Prostate gland (tissue), 2 donors: ENCODE measurements at places on chromosomes 5 and 9.

- DNase-seq = no peak
Observed at GRCh38 chr5:79005936-79006631, 21.0 kb upstream of the ARSB start.

- DNase-seq = no peak
Observed at GRCh38 chr5:151270599-151270998, 17.6 kb downstream of the GM2A start.

- DNase-seq = no peak
Observed at GRCh38 chr5:138960145-138960692, 85.1 kb upstream of the LRRTM2 start.

DNA sequence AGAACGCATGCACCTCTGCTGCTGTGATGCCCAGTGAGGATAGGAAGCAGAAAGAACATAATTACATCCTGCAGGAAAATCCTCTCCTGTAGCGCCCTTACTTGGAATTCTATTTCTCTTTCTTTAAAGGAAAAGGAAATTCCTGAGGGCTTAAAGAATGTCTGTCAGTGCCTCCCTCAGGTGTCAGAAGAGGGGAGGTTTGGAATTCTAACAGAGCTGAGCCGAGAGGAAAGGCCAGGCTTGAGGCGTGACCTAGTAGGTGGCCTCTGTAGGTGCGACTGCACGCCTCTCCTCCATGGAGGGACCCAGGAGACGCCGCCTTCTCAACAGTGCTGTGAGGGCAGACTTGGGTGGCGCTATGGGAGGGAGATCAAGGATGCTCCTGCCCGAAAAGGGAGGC is 55.9 kb upstream of the ERCC6L2 start:
- no peak for DNase-seq

- DNase-seq = no peak
Observed at GRCh38 chr5:9516591-9516990, 29.3 kb downstream of the SEMA5A start.

DNA sequence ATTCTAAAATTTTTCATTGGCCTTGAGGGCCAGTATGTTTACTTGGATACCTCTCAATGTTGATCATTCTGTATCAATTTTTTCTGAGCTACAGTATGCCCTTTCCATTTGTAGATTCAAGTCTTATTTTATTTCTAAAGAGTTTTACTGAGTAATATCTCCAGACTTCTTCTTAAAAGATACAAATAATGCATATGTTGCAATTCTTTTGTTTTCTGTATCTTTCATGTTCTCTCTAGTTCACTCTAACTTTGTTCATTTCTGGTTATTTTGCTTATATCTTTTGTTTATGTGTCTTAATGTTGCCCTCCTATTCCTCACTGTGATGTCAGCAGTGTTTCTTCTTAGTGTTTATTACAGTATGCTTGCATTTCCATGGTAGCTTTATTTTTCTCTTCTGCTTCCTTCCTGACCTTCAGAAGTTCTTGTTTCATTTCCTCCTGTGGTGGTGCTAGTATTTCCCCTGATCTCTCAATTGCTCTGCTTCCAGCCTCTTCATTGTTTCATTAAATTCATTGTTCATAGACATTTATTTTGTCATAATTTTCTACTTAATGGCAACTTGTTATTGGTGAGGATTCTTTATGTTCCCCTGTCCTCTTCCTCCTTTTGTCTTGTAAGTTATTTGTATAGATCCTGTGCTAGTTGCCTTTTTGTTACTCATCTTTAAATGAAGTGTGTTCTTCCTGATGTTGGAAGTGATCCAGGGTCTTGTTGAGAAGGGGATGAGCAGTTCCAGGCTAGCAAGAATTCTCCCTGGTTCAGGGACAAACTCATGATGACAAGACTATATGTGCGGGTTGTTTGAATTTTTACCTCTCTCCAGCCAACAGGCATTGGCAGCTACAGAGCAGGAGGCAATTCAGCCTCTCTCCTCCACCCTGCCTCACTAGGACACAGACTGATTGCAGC is 160.8 kb downstream of the DEPDC1B start:
- no peak for DNase-seq

DNA sequence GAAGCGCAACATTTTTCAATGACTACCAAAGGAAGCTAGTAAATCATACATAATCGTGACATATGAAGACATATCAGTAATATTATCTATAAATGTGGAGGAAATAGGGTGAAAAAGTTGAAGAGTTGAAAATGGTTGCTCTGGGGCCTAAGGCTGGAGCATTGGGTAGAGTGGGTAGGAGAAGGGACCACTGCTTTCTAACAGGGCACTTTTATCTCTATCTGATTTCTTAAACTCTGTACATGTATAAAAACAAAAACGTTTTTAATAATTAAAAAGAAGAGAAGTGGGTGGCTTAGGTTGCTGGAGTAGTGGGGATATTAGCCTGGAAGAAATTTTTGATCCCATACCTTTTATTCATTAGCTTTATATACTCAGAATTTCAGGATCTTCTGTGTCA is 44.2 kb upstream of the ITGA1 start:
- DNase-seq = no peak

DNA sequence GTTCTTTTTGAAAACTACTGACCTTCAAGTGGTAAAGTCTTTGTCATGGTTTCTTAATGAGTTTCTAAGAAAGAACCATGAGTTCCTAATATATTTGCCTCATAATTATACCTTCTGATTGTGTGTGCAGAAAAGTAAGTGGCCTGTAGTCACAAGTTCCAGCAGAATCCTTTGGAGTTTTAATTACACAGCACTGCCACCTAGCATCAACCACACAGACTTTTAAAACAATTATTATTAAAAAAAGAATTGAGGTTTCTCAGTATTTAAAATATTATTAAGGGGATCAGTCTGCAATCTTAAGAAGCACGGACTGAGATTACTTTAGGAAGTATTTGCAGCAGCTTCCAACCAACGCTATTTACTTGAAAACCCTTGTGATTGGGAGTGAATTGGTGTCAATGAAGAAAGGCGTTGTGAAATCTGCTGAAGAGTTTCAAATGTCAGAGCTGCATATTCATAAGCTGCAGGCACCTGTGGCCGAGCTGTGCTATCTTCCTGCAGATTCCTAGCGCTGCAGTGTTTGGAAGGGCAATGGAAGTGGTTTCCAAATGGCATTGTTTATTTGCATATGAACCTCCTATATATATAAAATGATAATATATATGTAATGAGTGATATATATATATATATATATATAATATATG is 1074.2 kb upstream of the WWC1 start:
- DNase-seq = no peak

- no peak for DNase-seq
Observed at GRCh38 chr5:170329524-170329923, 31.9 kb upstream of the LCP2 start.

GRCh38 chr5:151259931-151260330 is 6.9 kb downstream of the GM2A start:
- no peak for DNase-seq

DNA sequence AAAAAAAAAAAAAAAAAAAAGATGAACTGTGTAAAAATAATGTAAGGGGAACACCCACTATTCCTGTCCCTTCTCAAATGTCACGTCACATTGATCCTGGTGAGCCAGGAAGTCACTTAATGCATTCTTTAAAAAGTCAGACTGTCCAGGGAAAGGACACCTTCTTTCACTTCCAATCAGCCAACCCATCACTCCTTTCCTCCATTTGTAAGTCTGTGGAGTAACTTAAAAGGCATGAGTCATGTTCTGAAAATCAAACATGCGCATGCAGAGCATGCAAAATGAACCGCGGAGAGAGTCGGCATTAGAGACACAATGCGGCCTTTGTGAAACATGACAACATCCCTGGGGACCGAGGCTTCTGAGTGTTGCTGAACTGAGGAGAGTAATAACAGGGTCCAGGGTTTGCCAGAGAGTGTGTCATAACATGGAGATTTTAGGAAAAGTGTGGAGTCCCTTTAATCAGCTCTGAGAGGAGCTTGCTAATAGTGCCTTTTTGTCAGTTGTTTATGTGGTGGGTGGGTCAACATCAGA is 77.6 kb upstream of the SEMA6A start:
- DNase-seq = no peak

- no peak for DNase-seq
Observed at GRCh38 chr5:42522783-42523182, 99.5 kb downstream of the GHR start.

- DNase-seq = no peak
Observed at GRCh38 chr9:132504488-132504887, 77.9 kb upstream of the BARHL1 start.

- DNase-seq = no peak
Observed at GRCh38 chr5:40754381-40755092, 1.2 kb downstream of the TTC33 start.

DNA sequence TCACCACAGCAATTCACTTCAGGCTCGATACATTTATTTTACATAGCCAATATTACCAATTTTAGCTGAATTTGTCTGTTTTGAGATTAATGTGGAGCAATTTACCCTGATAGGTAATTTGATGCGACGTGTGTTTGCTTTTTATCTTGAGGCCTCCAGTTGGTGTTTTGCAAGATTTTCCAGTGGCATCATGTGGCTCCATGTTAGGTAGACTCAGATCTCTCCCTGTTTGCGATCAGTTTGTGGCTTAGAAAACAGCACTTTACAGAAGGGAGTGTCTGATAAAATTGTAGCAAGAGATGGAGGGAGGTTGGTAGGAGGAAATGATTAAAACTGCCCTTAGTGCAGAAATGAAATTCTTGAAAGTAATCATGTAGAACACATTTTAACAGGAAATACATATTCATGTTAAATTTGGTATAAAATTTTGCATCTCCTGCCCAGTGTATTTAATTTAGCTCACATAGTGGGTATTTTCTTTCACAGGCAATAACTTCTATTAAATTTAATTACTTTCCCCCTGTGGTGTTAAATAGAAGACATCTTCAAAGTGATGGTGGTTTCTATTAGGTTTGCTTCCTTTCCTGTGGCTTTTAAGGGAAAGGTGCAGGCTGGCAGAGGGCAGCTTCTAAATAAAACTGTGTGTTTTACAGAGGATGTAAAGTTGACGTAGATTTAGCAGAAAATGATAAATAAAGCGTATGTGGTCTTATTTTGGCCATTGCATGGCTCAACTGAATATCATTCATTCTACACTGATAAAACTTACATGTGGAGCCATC is 135.8 kb downstream of the KDM4C start:
- no peak for DNase-seq

DNA sequence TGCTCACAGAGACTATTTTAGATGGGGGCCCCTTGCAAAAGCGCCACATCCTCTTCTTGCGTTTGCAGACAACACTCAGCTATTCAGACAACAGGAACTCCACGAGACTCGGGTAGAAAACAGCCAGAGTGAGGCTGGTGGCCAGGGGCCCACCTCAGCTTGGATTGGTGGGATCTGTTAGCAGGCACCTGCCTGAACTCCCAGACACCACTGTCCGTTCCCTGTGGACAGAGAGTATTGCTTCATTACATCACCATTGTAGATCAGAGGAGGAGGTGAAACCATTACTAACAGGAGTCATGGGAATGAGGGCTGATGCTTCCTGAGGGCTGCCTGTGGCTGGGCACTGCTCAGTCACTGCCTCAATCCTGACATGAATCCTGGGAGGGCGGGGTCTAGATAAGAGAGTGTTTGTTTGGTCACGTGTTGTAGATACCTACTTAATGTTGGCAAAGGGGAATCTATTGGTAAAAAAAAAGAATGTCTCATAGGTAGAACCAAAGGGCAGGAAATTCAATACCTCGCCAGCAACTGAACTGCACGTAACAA is 4.4 kb upstream of the RAPGEF1 start:
- DNase-seq = no peak

- no peak for DNase-seq
Observed at GRCh38 chr9:126880947-126881332, 20.5 kb downstream of the ZBTB34 start.

DNA sequence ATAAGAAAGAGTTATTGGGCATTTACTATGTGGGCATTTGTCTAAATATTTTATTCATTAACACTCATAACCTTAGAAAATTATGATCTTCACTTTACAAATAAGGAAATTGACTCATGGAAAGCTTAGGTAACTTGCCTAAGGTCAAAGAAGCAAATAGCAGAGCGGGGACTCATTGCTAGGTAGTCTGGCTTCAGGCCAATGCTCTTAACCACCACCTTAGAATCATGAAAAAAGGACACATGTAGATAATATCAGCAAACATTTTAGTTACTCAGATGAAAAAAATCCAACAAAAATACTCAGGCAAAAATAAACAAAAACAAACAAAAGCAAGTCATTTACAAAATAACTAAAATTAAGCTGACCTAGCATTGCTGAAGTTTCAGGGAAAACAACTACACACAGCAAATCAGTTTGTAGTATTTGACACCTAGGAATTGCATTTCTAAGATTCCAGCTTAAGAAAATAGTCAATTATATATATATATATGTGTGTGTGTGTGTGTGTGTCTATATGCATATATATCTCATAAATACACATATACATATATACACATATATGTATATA is 166.0 kb downstream of the HMHB1 start:
- no peak for DNase-seq

DNA sequence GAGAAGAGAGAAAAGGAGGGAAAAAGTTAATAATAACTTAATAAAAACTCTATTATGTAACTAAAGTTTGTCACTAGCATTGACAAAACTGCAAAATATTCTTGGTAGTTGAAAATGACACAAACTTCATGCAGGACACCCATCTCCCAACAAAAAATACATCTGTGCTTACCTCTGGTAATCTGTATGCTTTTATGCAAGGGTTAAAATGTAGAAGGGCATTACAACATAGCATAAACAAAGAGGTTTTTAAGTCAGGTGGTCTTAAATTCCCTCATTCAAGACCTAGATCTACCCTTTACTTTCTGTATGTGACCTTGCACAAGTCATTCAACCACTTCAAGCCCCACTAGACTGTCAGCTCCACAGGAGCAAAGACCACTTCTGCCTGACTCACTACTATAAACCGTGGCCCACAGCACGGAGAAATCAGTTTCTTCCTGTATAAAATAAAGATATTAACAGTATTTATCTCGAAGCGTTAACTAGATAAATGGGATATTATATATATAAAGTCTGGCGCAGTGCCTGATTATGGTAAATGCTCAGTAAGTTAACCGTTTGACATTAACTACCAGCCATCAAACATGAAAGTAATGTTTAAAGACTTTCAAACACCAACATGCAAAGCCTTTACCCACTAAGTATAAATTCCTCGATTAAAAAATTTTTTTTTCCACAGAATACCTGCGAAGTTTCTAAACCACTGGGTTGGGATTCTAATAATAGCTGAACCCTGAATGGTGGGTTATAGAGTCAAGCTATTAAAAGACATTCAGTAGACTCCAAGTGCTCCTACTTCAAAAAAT is 2.0 kb downstream of the FBXL17 start:
- no peak for DNase-seq

DNA sequence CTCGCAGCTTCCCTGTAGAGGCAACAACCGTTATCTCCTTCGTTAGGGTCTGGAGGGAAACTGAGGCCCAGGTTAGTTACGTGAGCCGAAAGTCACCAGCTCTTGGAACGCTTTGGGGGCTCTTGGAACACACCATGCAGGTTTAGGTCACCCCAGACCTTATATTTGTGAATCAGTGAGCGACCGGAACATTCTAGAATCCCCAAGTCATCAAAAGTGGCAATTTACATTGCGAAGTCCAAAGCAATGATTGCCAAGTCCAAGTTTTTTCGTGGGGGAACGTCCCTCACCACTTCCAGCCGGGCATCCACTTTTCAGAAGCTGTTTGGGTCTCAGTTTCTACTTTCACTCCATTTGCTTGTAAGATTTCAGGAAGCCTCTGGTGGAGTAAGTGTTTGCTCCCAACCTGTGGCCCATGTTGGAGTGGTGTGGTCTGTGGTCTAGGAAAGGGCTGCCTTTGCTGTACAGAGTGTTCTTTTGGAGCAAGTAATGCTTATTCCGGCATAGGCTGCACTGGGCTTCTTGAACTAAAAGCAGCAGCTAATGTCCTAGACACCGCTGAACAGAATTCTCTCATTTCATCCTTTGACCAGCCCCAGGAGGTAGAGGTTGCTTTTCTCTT is 32.8 kb upstream of the SPRY4 start:
- no peak for DNase-seq

GRCh38 chr9:79700607-79701360 is 129.0 kb downstream of the TLE4 start:
- DNase-seq = no peak
